Right forelimb (tissue), 1 donor: ENCODE measurements at places on chromosomes 5 and 9.

DNA sequence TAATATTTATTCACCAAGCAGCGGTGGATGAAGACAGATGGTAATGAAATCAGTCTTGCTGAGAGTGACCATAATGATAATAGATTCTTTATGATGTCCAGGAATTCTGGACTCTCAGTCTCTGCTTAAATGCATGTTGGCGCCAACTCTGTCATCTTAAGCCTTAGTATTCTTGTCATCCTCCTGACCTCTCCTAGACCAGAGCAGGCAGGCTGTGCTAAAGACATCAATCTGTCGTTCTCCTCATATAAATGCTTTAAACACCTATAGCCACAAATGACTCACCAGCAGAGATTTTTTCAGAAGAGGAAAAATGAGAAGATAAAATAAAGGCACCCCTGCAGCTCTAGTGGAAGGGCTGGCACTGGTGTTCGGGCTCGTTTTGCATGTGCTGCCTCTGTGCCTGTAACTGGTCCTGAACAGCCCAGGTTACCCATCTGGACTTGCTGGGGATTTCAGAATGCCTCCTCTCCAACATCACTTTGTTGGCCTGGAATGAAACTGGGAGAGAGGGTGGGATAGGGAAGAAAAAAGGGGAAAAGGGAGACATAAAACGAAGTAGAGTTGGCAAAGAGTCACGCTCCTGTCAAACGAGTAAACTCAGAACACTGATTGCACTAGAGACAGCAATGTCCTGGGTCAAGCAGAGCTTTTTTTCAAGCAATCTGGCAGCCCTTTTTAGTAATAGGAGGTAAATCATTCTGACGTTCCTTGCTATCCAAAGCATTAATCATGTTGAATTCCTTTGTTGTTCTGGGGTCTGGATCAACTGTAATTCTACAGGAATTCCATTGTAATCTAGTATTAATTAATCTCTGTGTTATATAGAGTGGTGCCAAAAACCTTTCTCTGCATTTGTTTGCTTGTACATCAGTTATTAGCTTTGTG is 195.5 kb upstream of the CLINT1 start:
- no peak for DNase-seq

GRCh38 chr5:42228279-42228678 is 195.0 kb upstream of the GHR start:
- no peak for DNase-seq

DNA sequence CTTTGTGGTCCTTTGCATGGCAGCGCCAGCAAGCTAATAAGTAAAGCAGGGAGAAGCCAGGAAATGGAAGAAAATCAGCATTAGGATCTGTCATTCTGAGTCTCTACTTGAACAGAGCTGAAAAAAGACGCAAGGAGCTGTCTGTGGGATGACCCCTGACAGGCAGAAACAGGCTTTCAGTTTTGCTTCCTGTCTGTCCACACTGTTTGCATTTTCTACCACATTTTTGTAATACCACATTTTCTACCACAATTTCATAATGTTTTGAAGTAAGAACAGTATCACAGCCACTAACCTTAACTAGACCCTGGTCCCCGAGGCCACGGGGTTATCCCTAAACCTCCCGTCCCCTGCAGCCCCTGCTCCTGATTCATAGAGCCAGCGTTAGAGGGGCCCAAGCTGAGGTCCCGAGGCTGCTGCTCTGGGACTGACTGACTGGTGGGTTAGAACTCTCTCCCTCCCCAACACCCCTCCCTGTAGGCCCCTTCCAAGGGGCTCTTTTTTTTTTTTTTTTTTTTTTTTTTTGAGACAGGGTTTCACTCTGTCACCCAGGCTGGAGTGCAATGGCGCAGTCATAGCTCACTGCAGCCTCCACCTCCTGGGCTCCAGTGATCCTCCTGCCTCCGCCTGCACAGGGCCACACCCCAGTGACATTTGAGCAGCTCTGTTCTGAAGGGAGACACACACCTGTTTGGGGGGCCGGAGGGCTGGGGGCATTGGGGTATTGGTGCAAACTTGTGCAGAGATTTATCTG is 4.0 kb upstream of the CLIC3 start:
- DNase-seq: no peak

DNA sequence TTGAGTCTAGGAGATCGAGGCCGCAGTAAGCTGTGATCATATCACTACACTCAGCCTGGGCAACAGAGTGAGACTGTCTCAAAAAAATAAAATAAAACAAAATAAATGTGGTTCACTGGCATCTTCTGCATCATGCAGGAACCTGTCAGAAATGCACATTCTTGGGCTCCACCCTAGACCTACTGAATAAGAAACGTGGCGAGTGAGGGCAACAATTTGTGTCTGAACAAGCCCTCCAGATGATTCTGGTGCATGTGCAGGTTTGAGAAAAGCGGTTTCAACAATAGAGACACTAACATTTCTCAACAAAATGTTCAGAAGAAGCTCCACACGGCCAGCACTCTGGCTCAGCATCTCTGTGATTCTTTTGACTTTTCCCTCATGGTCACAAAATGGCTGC is 42.8 kb upstream of the CPEB4 start:
- no peak for DNase-seq

- DNase-seq: no peak
These were observed 14.5 kb upstream of the COL27A1 start for GRCh38 chr9:114140850-114141249.

DNA sequence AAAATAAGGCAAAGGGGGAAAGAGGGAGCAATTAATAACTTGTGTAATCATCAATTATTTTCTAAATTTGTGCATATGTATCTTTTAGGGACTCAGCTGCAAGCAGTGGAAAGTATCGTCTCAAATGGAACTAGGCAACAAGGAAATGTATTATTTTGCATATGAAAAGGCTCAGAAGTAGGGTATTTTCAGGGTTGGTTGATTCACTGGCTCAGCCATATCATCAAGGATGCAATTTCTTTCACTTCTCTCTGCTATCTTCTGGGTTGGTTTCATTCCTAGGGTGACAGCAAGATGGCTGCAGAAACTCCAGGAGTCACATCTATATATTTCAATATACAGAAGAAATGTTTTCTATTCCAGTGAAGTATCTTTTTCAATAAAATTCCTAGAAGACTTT is 509.8 kb downstream of the DMAC1 start:
- DNase-seq: no peak

DNA sequence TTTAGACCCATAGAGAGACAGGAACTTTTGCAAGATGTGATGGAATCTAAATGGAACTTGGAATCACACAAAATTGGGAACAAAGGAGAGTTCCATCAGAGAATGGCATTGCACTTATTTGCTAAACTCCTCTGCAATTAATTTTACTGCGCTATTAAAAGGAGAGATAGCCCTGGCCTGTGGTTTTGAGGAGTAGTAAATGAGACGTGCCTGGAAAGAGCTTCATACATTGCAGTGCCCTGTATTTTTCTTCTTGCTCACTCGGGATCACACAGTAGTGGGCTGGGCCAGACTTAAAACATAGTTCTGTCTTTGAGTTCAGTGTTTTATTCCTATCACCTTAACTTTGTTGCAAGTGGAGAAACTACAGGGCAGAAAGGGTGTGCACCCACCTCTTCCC is 94.4 kb upstream of the SLC27A6 start:
- DNase-seq: no peak

GRCh38 chr9:75845806-75846205 is 44.7 kb upstream of the PCSK5 start:
- DNase-seq: no peak

DNA sequence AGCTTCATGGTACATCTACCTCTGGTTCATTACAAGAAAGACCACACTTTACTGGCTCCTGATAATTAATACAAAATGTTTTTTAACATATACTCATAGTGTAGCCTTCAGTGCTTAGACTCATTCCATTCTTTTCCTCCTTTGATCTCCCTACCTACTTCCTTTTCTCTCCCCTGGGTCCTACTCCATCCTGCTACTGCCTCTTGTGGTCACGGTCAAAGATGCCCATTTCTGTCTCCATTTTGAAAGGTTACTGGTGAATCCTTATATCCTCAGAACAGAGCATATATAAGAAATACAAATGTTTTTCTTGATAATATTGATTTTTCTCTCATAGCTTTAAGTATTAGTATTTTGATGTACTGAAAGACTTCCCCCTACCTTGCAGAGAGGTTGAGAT is 375.9 kb downstream of the ARRDC3 start:
- DNase-seq: no peak

- DNase-seq: no peak
These were observed 19.5 kb upstream of the RANBP6 start for GRCh38 chr9:6034954-6035353.

- DNase-seq: no peak
These were observed 210.1 kb upstream of the SLC24A2 start for GRCh38 chr9:19998823-19999455.

GRCh38 chr9:86714999-86715398 is 232.3 kb downstream of the GAS1 start:
- DNase-seq: no peak
